ENCODE measurements at places on chromosomes 4 and X.

GRCh38 chrX:68594769-68595168 is 52.7 kb upstream of the STARD8 start:
- no peaks in the 10 kb centered on the region for H3K4me1 ChIP-seq
- H3K4me3 ChIP-seq: no peak overlapping the region
- H3K36me3 ChIP-seq: no peaks in the 10 kb centered on the region
- H3K27me3 ChIP-seq: no peaks in the 10 kb centered on the region

DNA sequence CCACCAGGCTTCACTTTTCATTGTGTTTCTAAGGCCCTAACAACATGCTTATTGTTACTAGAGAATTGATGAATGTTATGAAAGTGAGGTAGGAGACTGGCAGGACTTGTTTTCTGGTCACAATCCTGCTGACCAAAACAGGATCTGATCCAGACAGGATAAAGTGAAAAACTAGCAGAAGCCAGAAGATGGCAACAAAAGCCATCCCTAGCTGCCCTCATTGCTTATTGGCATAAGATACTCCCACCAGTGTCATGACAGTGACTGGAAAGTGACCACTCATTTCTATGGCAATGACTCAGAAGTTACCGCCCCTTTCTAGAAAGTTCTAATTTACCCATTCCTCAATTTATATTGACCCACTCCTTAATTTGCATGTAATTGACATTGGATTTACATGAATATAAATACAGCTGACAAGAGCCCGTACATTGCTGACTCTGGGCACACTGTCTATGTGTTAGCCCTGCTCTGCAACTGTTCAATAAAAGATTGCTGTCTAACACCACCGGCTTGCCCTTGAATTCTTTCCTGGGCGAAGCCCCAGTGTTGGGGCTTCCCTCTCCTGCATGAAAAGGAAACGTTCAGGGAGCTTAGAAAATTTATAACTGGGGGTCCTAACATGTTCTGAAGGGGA is 30.0 kb upstream of the FGG start:
- H3K4me1 ChIP-seq: no peaks in the 10 kb centered on the region
- no peaks in the 10 kb centered on the region for H3K27me3 ChIP-seq
- H3K36me3 ChIP-seq: no peaks in the 10 kb centered on the region
- H3K27ac ChIP-seq: no peak overlapping the region
- H3K4me3 ChIP-seq: no peak overlapping the region

DNA sequence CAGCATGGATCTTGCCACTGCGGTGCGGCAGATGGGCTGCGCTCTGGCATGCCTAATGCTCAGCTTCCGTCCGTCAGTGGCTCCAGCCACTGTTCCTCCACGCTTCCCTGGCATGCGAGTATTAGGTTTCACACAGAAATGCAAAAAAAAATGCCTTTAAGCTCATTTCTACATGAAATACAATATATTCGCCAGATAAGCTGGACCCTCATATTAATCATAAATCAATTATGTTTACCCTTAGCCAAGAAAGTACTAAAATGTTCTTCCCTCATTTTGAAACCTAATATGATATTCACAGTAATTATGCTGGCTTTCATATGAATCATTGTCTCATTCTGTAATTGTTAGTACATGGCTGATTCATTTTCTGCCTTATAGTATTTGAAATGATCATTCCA is 115.5 kb upstream of the FAM241A start:
- DNase-seq: no peak
- H3K4me1 ChIP-seq: no peaks in the 10 kb centered on the region
- no peak overlapping the region for H3K27ac ChIP-seq
- no peak overlapping the region for H3K4me3 ChIP-seq
- H3K36me3 ChIP-seq: no peaks in the 10 kb centered on the region
- H3K27me3 ChIP-seq: no peaks in the 10 kb centered on the region

- no peak overlapping the region for H3K4me3 ChIP-seq
- no peak for DNase-seq
- no peaks in the 10 kb centered on the region for H3K36me3 ChIP-seq
Observed at GRCh38 chr4:76526585-76526990, 91.6 kb downstream of the SHROOM3 start.

DNA sequence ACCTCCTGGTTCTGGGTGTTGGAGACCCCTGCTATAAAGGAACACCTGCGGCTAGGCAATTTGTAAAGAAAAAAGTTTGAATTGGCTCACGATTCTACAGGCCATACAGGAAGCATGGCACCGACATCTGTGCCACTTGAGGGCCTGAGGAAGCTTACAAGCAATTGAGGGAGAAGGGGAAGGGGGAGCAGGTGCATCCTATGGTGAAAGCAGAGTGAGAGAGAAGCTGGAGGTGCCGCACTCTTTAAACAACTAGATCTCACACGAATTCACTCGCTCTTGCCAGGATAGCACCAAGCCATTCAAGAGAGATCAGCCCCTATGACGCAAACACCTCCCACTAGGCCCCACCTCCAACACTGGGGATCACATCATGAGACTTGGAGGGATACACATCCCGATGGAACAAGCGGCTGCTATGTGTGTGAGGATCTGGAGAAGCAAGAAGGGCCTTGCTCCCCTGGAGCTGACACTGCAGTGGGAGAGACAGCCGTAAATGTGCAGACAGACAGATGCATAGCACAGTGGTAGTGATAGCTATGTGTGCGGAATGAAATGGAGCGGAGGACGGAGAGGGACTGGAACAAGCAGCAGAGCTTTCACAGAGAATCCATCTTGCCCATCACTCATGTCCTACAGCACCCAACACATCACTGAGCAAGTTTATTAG is 60.7 kb upstream of the HELT start:
- H3K4me3 ChIP-seq: no peak overlapping the region
- DNase-seq: no peak
- no peaks in the 10 kb centered on the region for H3K4me1 ChIP-seq
- no peak overlapping the region for H3K27ac ChIP-seq
- no peaks in the 10 kb centered on the region for H3K27me3 ChIP-seq
- H3K36me3 ChIP-seq: no peaks in the 10 kb centered on the region

DNA sequence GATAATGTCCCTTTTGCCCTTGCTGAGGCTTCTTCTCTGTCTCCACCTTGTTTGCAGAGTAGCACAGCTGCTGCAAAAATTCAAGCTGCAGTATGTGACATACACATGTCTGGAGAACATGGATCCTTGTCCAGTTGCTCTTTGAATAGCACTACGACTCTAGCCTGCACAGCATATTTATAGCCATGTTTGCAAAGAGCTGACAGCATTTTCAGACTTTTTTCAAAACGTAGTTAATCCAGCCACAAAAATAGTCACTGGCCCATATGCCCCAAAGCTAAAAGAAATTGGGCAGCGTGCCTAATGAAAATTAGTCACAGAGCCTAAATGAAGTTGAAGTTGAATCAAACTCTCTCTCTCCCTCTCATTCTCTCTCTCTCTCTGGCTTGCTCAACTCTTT is 17.5 kb downstream of the SLC16A2 start:
- H3K27ac ChIP-seq: no peak overlapping the region
- no peaks in the 10 kb centered on the region for H3K4me1 ChIP-seq
- no peak for DNase-seq
- H3K36me3 ChIP-seq: no peaks in the 10 kb centered on the region
- H3K4me3 ChIP-seq: no peak overlapping the region
- no peaks in the 10 kb centered on the region for H3K27me3 ChIP-seq

Measured in DND-41 (cell line).